NCI-H187 treated with DMSO at 0.1 percent for 48 hours (cell line): ENCODE measurements at places on chromosomes 3 and 15.

GRCh38 chr15:80308002-80308401 is 56.0 kb upstream of the CTXND1 start:
- no peak for DNase-seq

- no peak for DNase-seq
Observed at GRCh38 chr3:105845488-105845887, 23.3 kb downstream of the CBLB start.

DNA sequence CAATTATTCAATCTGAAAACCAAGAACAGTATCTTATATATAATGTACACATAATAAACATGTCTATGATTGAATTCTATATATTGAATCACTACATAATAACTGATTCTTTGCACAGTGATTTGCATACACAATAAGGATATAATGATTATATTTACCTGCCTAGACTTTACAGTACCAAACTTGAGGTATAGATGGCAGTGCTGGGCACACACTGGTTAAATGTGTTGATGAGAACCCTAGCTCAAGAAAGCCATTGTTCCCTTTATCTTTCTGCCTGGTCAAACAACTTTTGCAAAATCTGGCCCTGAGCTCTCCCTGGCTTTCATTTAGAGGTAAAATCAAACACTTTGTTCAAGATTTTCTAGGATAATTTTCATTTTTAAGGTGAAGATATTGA is 697.7 kb downstream of the TUSC7 start:
- no peak for DNase-seq

DNA sequence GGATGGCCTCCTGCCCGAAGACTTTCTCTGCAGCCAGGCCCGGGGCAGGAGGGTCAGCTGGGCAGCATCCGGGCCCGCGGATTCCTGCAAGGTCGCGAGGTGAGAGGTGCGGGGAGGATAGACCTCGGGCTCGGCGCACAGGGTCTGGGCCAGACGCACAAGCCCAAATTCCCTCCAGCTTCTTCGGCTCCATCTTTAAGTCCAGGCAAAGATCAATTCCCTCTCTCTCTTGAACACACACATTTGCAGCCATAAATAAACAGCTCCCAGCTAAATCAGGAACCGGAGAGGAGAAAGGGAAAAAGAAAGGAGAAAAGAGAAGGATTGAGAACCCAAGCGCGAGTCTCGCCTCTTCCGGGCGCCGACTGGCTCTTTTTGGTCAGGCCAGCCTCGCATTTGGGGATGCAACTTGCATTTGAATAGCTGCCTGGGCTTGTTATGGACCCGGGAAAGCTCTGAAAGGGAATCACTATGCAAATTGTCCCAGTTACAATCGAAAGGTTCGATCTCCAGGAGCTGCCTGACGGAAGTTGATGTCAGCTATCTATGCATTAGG is 14.5 kb upstream of the ONECUT1 start:
- no peak for DNase-seq

GRCh38 chr15:73054417-73054953 is 2.2 kb downstream of the NEO1 start:
- DNase-seq = no peak

- no peak for DNase-seq
Observed at GRCh38 chr3:66376568-66376967, 124.3 kb downstream of the LRIG1 start.

GRCh38 chr15:77846360-77846759 is 213.6 kb upstream of the LINGO1 start:
- no peak for DNase-seq

DNA sequence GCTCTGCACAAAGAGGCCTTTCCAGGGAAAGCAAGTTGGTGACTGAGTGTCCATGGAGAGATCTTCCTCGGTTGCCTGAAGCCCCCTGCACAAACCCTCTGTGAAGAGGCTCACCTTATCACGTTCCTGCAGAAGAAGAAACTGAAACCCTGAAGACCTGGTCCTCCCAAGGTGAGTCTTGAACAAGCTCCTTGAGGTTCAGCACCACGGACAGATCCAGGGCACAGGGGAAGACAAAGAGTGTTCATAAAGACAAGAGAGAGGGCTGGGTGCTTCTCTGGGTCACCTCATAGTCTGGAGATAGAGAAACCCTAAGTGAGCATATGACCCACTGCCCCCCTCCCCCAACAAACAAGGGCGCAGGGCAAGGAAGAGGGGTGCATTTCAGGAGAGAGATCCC is 21.7 kb upstream of the TBC1D21 start:
- DNase-seq = no peak

GRCh38 chr3:48507256-48508061 is 3.5 kb upstream of the SHISA5 start:
- DNase-seq = no peak

DNA sequence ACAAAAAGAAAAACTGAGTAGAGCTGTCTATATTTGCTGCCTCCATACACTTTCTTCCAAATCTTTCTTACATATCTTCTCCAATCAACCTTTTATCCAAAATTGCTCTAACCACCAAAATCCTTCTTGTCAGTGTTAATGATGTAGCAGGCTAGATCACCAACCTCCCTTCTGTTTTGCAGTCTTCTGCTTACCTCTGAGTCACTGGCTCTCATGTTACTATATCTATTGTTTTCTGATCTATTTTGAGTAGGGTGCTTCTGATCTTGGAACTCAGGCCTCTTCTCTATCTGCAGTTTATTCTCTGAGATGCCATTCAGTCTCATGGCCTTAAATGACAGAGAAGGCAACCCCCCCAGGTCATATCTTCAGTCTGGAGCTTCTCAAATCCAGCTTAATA is 26.3 kb upstream of the AADAC start:
- DNase-seq = no peak

DNA sequence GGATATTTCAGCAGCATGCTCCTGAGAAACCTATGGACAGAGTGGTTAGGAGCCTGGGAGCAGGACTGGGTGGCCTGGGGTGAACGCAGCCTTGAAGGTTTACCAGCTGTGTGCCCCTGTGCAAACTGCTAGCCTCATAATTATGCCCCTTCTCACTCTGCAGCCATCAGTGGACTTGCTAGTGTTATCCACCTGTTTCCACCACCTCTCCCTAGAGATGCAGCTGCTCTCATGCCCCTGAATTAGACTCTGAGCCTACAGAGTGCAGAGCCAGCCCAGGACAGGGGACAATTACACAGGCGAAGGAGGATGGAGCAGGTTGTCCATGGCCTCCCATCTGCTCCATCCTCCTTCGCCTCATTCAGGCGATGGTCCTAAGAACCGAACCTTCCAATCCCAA is 175.9 kb downstream of the ATP10A start:
- no peak for DNase-seq

DNA sequence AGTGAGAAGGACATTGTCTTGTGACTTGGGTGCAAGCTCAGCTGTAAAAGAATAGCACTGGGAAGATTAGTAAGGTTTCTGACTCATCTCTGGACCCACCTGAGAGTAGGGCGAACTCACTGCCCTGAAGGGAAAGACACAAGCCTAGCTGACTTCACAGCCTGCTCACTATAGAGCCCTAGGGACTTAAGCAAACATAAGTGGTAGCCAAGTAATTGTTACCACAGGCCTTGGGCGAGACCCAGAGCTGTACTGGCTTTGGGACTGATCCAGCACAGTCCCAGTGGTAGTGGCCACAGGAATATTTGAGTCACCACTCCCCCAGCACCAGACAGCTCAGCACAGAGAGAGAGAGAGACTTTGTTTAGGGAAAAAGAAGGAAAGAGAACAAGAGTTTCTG is 429.9 kb downstream of the TBL1XR1 start:
- DNase-seq = no peak

DNA sequence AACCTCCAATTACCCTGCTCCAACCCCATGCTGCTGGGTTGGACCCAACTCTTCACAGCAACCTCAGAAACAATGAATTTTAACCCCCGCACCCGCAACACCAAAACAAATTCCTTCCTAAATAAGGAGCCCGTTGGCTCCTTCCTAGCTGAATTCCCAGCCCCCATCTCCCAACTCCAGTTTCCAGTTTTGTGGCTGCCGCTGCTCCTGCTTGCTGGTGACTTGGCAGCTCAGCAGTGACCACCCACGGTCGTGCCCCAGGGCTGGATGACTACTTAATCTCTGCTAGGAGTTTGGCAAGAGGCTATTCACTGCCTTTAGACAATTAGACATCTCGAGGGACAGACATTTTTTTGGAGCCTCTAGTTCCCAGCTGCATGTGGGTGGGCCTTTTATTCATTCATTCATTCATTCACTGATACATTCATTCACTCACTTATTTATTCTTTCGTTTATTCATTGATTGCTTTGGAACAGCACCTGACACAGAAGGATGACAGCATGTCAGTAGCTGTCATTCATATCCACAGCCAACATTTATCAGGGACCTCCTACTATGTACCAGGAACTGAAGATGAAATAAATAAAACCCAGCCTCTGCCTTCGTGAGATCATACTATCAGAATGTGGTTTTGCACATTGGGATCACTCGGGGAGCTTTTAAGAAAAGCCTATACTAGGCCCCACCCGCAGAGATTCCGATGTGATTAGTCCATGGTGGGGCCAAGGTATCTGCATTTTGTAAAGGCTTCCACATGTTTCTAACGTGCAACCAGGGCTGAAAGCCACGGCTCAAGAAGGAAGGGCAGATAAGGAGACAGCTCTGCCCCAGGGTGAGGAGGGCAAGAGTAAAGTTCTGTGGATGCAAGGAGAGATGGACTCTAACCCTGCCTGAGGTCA is 256.5 kb downstream of the SHQ1 start:
- no peak for DNase-seq

- DNase-seq = no peak
Observed at GRCh38 chr15:92059036-92059970, 205.8 kb downstream of the SLCO3A1 start.

GRCh38 chr3:156867174-156867573 is 41.0 kb downstream of the LEKR1 start:
- DNase-seq = no peak
